HTR-8/SVneo (cell line): ENCODE measurements at places on chromosomes 2 and 18.

GRCh38 chr2:207044379-207045362 is 105.4 kb downstream of the CPO start:
- no peak for DNase-seq

GRCh38 chr18:57843386-57843785 is 40.3 kb upstream of the ATP8B1 start:
- no peak for DNase-seq

DNA sequence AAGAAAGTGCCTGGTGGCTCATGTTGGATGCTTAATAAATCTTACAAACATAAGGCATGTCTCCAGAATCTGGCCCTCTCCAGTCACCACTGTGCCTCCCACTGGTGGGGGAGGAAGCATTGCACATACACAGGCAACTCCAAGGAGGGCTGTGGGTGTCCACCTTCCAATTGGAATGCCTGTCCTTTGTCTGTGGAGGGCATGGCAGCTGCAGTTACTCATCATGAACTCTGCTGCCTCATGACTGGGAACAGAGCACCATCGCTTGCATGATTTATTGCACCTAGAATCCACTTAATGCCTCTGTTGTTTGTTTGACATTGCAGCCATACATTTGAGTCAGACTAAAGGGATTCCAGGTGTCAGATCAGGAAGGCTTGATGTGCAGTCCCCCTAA is 278.9 kb downstream of the PRKCE start:
- DNase-seq = peak; percentile 83

GRCh38 chr18:50011813-50012435 is 183.0 kb downstream of the MYO5B start:
- DNase-seq = no peak

- no peak for DNase-seq
Measured at GRCh38 chr2:141555876-141556470, 574.8 kb downstream of the LRP1B start.

GRCh38 chr2:86020984-86021383 is 84.7 kb downstream of the POLR1A start:
- DNase-seq = no peak
